ENCODE measurements at places on chromosomes 2 and 18.

DNA sequence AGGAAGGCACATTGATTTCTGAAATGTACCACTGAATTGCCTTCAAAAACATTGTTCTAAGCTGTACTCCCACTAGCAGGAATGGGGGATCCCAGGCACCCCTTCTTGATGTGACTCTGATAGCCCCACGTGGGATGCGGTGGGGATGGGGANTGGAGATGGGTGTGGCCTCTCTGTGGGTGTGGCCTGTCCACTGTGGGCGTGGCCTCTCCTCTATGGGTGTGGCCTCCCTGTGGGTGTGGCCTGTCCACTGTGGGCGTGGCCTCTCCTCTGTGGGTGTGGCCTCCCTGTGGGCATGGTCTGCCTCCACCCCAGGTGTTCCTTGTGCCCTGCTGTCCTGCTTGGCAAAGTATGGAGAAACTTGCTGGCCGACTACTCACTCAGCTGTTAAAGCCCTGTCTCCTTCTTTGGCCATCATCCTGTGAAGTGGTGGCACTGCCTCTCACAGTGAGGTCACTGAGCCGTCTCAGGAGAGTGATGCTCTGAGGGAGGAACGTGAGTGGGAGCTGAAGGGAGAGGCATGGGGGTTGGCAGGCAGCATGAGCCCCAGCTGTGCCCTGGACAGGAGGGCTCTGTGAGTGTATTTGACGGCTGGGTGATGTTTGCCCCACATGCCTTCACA, 6.7 kb upstream of the PARD6G start:
- no peak for DNase-seq

GRCh38 chr2:150133623-150134022, 353.8 kb downstream of the RND3 start:
- peak; percentile 43 for DNase-seq

- DNase-seq: no peak
Measured at GRCh38 chr2:201558232-201558631, 85.1 kb downstream of the TMEM237 start.

DNA sequence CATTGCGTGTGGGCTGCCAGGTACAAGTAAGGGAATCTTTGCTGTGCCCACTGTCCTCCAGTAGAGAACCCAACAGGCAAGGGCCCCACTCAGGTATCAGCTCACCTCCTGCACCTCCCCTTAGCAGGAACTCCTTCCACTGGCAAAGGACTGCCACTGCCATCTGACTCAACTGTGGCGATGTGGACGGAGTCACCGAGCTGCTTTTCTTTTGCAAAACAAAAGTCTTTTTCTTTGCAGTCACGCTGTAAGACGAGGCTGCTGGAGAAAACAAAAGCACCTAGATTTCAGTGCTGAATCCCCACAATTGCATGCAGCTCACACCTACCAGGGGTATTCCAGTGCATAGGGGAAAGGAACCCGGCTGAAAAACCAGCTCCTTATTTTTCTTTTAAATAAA, 7.9 kb downstream of the MTERF4 start:
- DNase-seq: no peak

DNA sequence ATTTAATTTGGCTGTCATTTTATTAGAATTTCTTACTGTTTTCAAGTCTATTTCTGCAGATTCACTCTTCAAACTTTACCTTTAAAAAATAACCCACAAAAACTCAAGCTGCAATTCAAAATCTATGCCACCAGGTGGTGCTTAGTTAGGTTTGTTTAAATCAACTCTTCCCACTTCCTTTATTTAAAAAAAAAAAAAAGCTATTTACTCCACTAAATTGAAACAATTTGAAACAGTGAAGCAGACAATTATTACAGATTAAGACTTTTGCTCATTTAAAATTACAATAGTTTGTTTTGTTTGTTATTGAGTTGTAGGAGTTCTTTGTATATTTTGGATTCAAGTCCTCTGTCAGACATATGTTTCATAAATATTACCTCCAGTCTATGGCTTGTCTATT, 300.0 kb downstream of the PDE11A start:
- no peak for DNase-seq

- no peak for DNase-seq
Measured at GRCh38 chr2:215920244-215921100, 92.9 kb downstream of the MREG start.

DNA sequence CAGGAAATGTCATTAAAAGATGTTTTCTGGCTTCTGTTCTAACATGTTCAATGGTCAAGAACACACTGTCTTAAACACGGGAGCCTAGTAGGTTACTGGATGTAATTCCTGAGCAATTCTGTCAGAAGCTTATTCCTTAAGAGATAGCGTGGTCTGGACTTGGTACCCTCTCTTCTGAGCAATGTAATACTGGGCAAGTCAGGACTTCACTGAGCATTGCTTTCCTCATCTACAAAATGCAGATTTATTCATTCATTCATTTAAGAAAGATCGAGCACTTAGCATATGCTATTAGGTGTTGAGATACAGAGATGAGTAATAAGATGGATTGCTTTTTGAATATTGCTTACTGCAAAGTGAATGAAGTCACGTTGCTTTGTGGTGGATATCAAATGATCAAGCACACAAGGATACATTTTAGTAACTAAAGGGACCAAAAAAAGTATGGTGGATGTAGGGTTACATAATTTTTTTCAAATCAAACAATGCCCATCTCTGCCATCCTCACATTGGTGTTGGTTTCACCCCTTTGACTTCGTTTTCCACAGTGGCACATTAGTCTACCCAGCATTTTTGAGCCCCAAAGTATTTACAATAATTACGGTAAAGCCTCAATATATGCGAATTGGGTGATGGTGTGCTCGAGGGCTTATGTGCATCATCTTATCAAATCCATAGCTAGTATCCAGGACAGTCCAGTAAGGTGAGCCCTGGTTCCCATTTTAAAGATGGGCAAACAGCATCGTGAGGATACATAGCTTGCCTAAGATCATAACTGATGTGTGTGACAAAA, 65.3 kb downstream of the ZC3H6 start:
- DNase-seq: no peak

GRCh38 chr2:43274055-43274454, 47.6 kb upstream of the ZFP36L2 start:
- DNase-seq: no peak

DNA sequence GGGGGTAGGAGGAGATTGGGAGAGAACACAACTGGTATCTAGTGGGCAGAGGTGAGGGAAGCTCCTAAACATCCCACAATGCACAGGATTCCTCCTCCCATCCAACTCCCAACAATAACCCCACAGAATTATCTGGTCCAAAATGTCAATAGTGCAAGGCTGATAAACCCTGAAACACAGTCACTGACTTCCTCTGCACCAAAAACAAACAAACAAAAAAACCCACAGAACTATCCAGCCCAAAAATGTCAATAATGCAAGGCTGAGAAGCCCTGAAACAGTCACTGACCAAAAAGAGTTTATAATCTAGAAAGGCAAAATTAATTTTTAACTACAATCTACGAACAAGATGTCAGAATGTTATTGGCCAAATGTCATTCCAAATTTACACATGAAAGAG, 9.8 kb downstream of the TMX3 start:
- DNase-seq: no peak

DNA sequence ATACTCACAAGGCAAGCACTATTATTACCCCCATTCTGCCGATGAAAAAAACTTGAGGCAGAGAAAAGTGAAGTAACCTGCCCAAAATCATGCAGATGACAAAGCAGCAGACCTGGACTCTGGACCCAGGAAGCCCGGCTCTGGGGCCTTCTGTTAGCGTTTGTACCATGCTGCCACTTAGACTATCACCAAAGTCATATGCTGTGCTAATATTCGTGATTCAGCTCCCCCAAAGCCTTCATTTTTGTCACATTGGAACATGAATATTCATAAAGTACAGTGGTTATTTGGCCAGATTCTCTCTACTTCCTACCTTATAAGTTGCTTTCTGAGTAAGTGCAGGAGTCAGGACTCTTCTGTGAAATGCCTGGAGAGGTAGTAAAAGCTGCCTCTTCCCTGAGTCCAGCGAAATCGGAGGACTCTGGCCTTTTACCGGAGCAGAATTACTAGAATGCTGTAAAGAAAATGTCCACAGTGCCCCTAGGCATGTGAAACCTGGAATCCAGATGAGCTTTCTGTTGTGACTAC, 86.7 kb downstream of the FTCDNL1 start:
- DNase-seq: no peak

DNA sequence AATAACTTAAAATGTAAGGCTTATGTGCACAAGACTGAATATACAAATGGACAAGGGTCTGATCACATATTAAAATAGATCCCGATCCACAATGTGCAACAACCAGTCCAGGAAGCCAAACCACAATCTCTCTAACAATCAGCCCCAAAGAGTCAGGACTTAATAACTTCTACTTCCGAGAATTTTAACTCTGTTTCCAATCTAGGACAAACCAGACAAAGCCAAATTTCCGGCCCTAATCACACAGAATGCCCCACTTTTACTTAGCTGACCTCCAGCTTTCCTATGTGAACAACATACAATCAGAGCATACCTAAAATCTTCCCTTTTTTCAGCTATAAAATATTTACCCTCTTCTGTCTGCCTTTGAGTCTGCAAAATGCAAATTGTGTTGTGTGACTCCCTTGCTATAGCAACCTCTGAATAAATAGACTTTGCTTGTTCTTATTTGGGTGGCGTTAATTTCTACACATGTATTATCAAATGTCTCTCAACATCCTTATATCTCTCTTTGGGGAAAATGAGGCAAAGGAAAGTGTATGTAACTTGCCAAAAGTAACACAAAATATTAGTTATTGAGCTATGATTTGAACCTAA, 381.9 kb upstream of the MC4R start:
- no peak for DNase-seq

GRCh38 chr18:57427429-57428201, 7.6 kb upstream of the ONECUT2 start:
- DNase-seq: no peak

DNA sequence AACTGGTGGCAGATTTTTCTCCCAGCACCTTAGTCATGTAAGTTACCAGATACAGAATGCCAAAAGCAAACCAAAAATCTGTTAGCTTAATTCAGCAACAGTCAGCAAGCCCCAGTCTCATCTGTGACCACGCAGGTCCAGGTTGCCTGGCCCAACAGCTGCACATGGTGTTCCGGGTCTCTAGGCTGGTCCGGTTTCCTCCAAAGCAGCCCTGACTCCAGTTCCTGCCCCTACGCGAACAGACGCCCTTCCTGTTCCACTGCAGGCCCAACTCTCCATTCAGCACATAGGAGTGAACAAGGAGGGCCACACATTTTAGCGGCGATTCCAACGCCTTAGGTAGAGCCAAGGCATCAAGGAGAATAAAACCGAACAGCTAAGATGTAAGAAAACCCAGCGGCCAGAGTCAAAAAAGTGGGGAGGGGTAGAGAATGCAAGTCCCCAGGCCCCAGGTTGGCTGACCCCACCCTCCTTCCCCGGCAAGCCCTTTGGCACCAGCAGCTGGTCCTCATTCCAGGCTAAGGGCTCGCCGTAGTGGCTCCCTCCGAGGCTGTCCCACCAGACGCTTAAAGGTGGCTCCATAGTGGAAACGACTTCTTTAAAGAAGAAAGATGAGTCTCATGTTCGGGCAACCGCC, 1.5 kb downstream of the STK25 start:
- no peak for DNase-seq

DNA sequence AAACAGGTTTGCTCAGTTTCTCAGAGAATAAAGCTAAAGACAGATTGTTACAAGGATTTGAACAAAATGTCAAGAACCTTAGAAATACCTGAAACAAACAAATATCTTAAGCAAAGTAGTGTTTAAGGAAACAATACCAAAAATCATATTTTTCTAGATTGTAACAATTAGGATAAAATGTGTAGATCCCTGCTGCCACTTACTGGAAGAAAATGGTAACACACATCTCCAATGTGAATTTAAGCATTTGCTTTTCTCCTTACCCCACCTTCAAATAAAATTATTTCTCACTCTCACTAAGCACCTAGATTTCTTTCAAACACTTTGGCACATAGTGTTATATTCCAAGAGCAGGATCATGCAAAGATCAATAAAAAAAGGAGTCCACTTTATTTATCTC, 34.9 kb downstream of the SUCLG1 start:
- no peak for DNase-seq

GRCh38 chr2:102226612-102227391, 40.0 kb downstream of the IL1RL2 start:
- DNase-seq: no peak

GRCh38 chr2:169712791-169713227, 18.5 kb downstream of the PHOSPHO2 start:
- no peak for DNase-seq

DNA sequence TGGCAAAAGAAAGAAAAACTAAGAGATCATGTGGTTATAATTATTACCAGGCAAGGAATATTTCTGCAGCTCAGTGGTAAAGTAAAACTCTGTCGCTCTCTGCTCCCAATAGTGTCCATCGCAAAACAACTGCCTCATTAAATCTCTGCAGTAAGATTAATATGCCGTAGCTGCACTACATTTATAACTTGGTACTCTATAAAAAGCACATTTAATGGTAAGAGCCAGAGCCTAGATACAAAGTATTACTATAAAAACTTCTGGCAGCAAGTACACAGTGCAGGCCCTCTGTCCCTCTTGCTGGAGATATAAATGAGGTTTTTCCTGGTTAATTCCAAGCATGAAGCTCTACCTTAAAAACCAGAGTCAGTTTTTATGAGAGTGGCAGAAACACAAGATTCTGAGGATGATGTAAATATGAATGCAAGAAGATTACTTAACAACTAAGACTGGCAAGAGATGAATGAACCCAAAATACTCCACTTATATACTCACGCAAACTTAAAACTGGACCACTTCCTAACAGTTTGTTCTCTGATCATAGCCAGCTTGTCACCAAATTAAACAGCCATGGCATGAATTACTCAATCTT, 25.5 kb downstream of the ZNF521 start:
- DNase-seq: no peak

DNA sequence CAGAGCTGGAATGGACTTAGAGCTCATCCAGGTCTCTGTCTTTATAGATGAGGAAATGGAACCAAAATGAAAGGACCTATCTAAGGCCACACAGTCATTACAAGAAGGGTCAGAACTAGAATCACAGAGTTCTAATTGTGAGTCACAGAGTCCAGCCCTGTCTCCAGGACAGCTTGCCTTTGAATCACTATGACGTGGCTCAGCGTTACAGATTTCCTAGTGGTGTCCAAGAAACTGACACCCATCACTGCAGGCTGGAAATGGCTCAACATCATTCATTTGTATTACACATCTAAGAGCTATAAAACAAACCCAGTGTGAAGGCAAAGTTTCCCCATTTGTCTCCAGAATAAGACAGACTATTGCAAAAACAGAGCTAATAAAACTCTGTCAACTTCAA, 164.3 kb upstream of the SIX2 start:
- DNase-seq: no peak

DNA sequence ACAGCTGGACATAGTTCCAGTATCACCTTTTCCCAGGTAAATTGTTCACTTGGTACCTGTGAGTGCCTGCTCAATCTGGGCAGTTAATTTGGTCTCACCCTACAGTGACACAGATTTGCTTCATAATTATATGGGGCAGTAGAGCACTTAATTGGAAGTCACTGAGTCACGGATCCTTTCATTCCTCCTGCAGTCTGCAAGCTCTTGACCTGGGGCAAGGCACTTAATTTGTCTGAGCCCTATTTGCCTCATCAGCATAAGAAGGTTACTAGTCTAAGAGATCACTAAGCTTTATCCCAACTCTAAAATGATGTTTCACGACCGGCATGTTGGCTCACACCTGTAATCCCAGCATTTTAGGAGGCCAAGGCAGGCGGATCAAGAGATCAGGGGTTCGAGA, 8.9 kb downstream of the FBXO36 start:
- no peak for DNase-seq

All from GM06990 (cell line).